ENCODE measurements at places on chromosomes 5 and 9.

- no peak for DNase-seq
Measured at GRCh38 chr9:6029604-6030274, 14.3 kb upstream of the RANBP6 start.

DNA sequence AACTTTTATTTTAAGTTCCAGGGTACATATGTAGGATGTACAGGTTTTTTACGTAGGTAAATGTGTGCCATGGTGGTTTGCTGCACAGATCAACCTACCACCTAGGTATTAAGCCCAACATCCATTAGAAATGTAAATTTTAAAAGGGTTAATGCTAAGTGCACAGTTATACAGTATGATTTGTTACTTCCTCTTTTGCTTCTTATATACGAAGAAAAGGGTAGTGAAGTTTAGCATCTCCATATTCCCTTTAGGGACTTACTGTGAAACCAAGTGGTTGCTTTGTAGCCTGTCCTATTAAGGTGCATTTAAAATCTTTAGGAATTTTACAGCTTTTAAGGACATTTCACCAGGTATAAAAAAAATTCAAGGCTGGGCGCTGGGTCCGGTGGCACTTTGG, 46.4 kb downstream of the RBM27 start:
- no peak for DNase-seq

DNA sequence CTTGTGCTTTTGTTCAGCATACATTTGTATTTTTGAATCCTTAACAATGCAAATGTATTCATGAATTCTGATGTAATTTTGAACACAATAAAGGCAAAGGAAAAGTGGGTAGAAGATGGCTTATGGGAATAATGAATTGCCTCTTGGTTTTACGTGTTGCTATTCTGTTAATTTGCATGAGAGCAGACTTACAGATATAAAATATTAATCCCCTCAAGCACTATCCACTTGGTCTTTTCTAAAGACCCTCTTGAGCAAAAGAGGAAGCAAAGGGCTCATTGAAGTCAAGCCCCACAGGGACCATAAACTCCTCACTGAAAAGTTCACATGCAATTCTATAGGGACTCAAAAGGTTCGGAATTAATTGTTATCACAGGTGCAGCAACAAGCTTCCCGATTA, 51.9 kb downstream of the OSTF1 start:
- no peak for DNase-seq

DNA sequence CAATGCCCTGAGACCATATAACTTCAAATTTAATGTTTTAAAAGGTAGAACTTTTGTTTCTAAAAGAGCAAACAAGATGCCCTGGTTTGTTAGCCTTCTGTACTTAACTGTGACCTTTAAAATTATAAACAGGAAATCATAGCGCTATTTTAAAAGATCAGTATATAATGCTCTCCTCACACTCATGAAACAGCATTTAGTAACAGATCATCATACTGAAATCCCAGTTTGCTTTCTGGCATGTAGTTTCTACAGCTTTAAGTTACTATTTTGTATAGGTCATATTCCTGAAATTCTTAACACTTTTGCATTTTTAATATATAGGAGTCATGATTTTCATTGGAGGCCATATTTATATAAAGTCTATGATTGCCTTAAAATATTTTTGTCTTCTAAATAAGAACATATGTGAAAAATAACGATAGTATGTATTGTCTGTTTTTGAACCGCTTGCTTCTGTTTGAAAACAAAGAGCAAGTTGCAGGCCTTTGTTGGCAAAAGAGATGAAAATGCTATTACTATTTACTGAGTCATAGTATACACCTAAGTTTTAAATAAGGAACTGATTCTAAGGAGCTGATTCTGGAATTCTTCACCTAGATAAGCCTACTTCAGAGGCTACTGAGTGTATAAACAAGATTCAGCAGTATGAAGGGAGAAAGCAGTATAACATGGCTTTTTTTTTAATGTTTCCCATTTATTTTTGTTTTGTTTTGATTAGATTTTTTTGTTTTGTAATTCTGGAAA, 20.5 kb downstream of the SRFBP1 start:
- no peak for DNase-seq

DNA sequence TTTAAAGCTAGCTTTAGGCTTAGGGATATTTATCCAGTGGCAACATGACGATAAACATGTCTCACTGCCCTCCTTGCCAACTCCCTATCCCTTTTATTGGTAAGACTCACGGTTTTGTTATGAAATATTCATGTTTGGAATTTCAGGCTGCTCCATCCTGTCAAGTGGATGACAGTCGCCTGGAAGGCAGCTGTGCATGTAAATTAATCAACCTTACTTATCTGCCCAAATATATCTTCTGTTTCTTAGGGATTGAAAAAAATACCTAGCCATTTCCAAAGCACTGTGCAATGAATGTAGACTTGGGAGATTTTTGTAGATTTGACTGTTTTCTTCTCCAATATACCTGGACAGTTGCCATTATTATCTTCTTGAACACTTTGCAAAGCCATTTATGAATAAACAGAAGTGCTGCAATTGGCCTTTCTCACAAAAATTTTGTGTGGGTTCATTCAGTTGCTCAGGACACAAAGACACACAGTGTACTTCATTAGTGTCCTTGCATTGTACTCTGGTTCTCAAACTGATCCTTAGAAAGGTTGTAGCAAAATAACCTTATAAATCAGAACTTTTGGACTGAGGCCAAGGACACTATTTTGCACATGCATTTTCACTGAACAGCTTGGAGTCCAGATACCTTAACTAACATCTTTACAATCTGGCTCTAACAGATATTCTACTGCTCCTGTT, 889.4 kb upstream of the SEMA6A start:
- no peak for DNase-seq

DNA sequence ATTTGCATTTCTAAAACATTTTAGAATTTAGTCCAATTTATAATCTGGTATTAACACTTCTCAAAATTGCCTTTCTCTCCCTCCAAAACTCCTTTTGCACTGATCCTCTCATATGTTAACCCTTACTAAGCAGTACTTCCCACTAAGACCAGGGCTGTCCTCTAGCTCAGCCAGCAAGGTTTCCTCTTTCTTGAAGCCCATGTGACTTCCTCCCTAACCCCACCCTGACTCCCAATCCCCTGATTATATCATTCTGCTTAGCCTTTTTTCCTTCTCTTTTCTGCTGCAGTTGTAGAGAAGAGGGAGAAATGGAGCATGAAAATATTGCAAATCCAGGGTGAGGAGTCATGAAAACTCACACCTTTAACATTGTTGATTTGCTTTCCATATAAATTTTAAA, 241.7 kb downstream of the MCTP1 start:
- no peak for DNase-seq

GRCh38 chr9:107144475-107144874, 138.6 kb upstream of the RAD23B start:
- no peak for DNase-seq

- no peak for DNase-seq
Measured at GRCh38 chr9:90810691-90811090, 9.1 kb downstream of the SYK start.

DNA sequence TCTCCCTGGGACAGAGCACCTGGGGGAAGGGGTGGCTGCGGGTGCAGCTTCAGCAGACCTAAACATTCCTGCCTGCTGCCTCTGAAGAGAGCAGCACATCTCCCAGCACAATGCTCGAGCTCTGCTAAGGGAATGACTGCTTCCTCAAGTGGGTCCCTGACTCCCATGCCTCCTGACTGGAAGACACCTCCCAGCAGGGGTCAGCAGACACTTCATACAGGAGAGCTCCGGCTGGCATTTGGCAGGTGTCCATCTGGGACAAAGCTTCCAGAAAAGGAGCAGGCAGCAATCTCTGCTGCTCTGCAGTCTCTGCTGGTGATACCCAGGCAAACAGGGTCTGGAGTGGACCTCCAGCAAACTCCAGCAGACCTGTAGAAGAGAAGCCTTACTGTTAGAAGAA, 77.2 kb downstream of the SLCO6A1 start:
- no peak for DNase-seq

- DNase-seq, result no peak
Measured at GRCh38 chr5:41708604-41708940, 161.7 kb downstream of the OXCT1 start.

GRCh38 chr9:859251-859650, 17.8 kb downstream of the DMRT1 start:
- no peak for DNase-seq

DNA sequence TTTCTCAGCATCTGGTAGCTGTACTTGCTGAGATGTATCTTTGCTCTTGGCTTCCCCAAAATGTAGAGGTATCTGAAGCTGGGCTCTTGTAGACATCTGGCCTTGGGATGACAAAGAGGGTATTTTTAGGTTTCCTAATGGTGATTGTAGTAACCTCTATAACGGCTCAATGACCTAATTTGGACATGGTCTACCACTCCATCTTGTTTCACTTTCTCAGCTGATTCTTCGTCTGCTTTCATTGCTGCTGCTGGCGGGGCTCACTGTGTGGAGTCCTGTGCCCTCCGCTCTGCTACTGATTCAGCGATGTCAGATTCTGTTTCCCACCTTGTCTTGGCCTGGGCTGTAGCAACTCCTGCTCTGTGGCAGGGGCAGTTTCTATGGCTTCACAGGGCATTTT, 12.7 kb upstream of the MARCHF11 start:
- no peak for DNase-seq

GRCh38 chr5:143496943-143497342, 93.5 kb upstream of the NR3C1 start:
- no peak for DNase-seq

DNA sequence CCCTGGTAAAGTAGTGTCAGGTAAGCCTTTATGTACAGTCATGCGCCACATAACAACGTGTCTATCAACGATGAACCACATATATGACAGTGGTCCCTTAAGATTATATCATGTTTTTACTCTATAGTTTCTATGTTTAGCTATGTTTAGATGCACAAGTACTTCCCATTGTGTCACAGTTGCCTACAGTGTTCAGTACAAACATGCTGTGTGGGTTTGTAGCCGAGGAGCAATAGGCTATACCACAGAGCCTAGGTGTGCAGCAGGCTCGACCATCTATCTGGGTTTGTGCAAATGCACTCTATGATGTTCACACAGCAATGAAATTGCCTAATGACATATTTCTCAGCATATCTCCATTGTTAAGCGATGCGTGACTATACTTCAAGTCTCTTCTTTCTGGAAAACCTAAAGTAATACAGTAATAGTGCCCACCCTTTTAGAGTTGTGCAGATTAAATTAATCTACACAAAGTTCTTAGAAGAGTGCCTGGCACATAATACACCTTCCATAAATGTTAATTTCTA, 295.9 kb downstream of the ARHGAP26 start:
- no peak for DNase-seq

- DNase-seq, result no peak
Measured at GRCh38 chr5:55634866-55635265, 77.3 kb downstream of the SLC38A9 start.

DNA sequence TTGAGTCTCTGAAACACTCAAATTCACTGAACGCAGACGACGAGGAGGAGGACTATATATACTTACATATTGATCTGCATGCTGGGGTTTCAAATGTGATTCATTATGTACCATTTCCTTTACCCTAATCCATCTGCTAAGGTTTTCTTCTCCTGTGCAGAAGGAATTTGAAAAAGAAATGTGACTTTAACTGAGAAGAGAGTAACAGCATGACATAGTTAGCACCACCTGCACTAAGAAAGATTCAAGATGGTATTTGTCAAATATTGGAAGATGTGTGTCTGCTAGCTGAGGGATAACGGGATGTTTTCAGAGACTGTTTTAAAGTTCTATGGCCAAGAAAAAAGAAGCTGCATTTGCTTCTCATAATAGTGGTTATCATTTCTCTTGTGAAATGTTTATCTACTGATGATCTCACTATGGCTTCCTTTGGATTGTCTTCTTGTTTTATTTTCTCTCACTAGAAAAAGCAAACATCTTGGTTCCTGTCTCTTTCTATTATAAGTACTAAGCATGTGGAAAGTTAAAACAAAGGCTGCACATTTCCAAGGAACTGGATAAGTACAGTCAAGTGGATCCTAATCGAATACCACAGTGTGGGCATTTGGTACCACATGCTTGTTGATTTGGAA, 89.8 kb upstream of the TLE4 start:
- no peak for DNase-seq

- DNase-seq, result no peak
Measured at GRCh38 chr5:3258050-3258449, 337.6 kb upstream of the IRX1 start.

GRCh38 chr9:89811886-89812450, 207.2 kb downstream of the GADD45G start:
- no peak for DNase-seq

- no peak for DNase-seq
Measured at GRCh38 chr5:142888469-142889085, 118.4 kb downstream of the ARHGAP26 start.

DNA sequence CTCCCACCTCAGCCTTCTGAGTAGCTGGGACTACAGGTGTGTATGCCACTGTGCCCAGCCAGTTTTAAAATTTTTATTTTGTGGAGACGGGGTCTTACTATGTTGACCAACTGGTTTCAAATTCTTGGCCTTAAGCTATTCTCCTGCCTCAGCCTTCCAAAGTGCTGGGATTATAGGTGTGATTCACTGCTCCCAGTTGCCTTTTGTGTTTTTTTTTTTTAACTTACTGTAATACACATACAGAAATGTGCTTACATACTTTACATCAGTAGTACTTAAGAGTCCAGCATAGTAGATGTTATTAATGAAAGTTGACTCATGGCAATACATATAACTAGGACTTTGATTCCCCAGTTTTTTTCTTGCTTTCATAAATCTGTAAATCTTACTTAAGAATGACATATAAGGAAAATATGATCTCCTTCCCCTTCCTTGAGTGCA, 4.7 kb downstream of the MAN2A1 start:
- DNase-seq, result no peak

GRCh38 chr5:169027501-169028061, 273.4 kb downstream of the SLIT3 start:
- no peak for DNase-seq

- DNase-seq, result no peak
Measured at GRCh38 chr9:105651806-105652205, 10.5 kb upstream of the TAL2 start.

DNA sequence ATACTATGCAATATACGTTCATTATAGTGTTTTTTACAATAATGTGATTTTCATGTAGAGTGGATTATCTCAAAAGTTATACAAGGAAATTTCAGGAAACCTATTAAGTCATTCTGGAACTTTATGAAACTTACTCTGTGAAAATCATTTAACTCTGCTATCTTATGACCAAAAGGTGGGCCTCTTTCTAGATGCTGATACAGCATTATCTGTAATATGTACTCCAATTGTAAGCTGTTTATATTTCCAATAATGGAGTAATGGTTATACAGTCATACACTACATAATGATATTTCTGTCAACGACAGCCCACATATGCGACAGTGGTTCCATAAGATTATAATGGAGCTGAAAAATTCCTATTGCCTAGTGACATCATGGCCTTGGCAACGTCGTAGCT, 18.8 kb upstream of the PCSK5 start:
- DNase-seq, result no peak

DNA sequence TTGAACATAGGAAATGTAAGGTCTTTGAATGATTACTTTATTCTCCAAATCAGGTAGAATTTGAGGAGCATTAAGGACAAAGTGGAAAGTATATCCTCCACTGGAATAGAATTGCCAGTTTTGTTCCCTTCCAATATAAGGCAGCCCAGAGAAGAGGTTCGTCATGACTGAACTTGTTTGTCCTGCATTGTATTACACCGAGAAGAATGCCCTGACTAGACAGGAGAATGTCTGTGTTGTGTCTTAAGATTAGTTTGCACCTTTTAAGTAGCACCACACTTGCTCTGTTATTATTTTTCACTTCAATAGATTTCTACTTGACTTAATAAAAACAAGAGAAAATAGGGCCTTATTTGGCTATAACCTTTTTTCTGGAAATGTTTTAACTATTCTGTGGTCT, 586.2 kb upstream of the PTGER4 start:
- no peak for DNase-seq

- no peak for DNase-seq
Measured at GRCh38 chr9:27436234-27436633, 87.9 kb upstream of the IFNK start.
